ENCODE measurements at places on chromosomes 6 and 20.

DNA sequence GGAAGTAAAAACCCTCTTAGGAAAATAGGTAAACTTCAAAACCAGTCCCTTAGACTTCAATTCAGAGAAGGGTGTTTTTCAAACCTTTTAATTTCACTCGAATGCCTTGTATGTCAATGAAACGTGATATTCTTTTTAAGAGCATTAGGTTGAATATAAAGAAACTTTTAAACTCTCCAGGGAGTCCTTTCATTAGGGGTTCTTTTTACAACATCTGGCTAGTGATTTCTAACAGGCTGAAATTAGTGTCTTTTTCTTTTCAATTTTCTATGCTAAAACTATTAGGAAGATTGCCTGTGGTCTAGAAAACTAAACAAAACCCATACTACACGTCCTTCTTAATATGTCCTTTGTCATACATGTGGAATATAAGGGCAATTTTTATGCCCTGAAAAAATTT, 569.7 kb upstream of the CITED2 start:
- no peak for DNase-seq

DNA sequence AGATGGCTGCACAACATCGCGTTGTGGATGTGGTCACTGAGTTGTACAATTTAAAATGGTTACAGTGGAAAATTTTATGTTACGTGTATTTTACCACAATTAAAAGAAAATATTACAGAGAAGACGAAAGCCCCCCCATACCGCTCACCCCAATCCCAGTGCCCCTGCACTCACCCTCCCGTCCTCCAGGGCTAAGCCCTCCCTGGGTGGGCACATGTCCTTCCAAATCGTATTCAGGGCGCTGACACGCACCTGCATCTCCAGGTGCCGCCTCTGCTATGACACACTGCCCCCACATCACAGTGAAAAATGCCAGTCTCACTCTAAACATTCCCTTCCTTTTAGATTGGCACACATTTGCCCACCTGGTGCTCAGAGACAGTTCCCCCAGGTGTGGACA, 49.4 kb downstream of the PSMG4 start:
- DNase-seq, result no peak

DNA sequence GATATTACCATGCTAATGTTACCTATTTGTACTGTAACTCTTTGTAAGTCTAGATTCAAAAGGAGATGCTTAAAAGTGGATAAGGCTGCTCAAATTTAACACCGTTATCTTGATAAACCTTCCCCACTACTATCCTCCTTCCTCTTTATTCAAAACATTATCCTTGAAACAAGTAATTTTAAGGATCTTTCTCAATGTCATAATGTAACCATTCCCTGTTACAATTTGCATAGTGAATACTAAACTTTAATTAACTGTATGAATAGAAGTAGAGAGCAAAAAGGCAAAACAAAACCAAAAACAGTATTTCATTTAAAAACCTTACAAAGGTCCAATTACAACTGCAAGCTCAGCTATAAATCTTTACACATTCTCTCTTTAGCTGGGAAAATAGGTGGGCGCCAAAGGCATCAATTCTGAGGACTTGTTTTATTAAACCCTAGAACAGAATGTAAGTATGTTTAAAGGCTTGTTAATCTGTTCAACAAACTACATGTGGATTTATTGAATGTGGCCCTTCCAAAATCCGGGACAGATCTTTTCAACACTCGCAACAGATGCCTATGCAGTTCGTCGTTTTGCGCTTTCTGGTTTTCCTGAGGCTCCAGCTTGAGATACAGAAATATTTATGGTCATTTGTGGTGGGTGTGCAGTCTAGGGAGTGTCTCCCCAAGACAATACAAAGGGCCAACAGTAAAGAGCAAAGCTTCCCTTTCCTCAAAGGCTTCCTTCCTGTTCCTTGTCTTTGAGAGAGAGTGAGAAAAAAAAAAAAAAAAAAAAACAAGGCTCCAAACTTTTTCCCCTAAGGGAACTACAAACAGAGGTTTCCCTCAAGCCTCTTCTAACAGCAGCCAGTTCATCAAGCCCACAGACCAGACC, 15.1 kb downstream of the KIF13A start:
- DNase-seq, result no peak

GRCh38 chr6:140566781-140567277, 1192.4 kb upstream of the CITED2 start:
- DNase-seq, result no peak

DNA sequence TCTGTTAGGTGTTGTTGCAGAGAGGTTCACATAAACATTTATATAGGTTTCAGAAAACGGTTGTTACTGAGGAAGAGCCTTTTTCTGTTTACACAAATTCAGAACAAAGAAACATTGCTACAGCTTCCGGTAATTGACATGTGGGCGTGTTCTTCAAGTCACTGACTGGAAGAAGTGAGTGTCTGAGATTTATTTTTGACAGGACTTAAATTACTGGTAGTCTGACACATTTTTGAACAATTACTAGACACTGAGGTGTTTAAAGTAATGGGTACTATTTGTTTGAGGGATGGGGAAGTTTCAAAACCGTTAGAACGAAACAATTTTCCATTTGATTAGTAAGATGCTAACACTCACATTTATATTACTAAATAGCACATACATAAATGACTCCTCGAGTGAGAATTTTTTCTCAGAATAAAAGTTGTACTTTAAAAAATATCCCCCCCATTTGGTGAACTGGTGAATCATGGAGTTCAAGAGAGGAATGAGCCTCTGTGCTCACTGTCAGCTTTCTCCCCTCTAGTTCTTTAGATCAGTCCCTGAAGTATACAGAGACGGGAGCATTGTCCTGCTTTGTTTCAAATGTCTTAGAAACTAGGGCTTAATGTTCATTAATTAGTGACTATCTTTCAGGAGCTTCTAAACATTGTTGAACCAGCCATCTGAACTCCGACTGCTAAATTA, 98.7 kb downstream of the TSHZ2 start:
- DNase-seq, result no peak

All from activated CD4-positive, CD25-positive, alpha-beta regulatory T cell treated with anti-CD3 and anti-CD28 coated beads, Interleukin-2, amount 50 U/mL, for 72 hours (primary cell).